ENCODE measurements at places on chromosomes 5 and 9. TPM values are rescaled to one million over a fixed set of nuclear protein-coding genes. Genes with fewer than 3 reads are reported as not detected.

Gene SELENOP
- 51.4 TPM for total RNA-seq

Gene PCDHB3
- 0.60 TPM for total RNA-seq

GRCh38 chr9:125513668-125514413 is 193.2 kb downstream of the MAPKAP1 start:
- peak; percentile 84 for DNase-seq

DNA sequence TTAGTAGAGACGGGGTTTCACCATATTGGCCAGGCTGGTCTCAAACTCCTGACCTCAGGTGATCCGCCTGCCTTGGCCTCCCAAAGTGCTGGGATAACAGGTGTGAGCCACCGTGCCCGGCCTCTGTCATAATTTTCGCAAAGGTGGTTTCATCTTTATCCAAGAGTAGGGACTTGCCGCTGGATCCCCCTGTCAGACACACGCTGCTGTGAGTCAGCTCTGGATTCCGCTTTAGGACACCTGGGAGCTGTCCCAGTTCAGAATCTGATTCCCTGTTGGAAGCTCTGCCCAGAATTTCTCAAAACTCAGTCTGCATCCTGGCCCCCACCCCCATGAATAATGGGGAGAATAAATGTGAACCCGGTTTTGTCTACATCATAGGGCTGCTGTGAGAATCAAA is 17.9 kb upstream of the GRHPR start:
- DNase-seq: no peak

Gene ESM1
- total RNA-seq: 157 TPM

Gene SLC4A9
- total RNA-seq: not detected

GRCh38 chr5:65823204-65823603 is 101.2 kb downstream of the NLN start:
- no peak for DNase-seq

GRCh38 chr9:27192291-27192960 is 83.4 kb downstream of the TEK start:
- DNase-seq: peak; percentile 26

DNA sequence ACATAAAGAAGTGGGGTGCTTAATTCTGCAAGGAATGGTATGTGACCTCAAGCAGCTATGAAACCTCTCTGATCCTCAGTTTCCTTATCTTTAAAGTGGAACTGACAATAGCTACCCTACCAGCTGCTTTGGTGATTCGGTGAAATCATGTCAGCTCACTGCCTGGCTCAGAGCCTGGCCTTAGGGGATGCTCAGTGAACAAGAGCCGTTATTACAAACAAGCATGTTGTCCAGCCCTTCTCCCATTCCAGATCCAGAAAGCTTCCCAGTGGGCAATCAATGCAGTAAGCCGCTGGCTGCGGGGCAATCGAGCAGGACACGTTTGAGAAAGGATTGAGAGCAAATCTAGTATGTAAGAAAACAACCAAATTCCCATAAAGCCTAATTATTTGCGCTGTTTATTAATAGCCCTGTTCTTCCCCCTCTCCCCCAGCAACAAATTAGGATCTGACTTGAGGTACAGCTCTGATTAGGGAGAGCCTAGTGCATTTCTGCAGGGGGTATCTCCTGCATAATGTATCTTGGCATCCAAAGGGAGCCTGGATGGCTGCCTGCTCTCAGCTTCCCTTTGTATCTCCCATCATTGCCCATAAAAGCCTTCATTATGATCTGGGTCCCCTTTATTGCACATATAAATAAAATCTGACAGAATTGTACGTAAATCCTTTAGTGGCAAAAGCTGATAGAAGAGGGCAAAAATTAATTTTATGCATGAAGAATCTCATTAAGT is 371.4 kb downstream of the TMEM232 start:
- DNase-seq: no peak

Gene CLIC3
- 0.22 TPM for total RNA-seq

GRCh38 chr5:8410618-8411017 is 541.7 kb downstream of the MTRR start:
- DNase-seq: no peak

DNA sequence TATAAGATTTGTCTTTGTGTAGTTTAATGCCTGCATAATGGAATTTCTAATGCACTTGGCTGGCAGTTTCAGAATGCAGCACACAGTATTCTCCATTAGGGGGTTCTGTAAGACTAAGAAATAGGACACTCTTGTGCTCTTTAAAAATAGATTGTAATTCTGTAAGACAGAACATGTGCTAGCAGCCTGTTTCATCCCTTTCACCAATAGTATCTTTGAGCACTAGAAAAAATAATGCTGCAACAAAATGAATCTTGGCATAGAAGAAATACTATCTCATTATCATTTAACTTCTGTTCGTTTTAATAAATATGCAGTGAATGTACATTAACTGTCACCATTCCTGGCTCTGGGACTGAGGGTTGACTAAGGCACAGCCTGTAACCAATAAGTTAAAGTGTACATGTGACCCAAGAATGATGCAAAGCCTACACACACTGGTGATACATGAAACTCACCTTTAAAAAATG is 23.8 kb upstream of the ZNF622 start:
- DNase-seq: peak; percentile 58

GRCh38 chr5:77696120-77696519 is 57.6 kb upstream of the OTP start:
- no peak for DNase-seq

- DNase-seq: peak; percentile 89
Measured at GRCh38 chr9:13787234-13787833, 507.8 kb upstream of the MPDZ start.

Measured in lung microvascular endothelial cell (primary cell).